ENCODE measurements at places on chromosomes 4 and X. TPM values are rescaled to one million over a fixed set of nuclear protein-coding genes. Genes with fewer than 3 reads are reported as not detected.

DNA sequence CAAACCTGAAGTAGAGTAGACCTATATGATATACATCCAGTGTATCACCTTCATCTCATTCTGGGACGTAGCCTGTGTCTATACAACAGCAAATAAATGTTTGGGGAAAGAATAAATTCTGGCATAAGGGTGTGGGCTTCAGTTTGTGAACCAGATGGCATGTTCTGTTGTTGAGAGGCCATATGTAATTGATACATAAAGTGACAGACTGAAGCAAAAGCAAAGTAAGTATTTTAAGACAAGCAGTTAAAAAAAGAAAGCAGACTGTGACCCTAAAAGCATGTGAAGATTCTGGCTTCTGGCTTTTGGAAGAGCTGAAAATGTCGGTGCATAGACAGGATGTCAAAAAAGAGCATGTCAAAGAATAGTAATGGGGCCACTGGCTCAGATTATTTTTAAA lies 22.9 kb downstream of the MID2 start:
- DNase-seq: no peak

DNA sequence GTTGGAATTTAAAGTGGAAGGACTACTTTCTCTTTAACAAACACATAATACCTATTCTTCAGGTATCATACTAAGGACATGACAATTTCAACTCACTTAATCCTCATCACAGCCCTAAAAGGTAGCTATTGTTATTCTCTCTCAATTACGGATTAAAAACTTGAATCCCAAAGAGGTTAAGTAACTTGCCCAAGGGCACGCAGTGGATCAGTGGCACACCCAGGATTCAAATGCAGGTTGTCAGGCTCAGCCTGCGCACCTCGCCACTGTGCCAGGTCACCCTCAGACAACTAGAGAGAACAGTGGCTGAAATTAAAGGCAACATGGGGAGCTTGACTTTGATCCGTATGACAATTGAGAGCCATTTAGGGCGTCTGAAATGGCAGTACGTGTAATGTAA lies 67.6 kb downstream of the MFAP3L start:
- no peak for DNase-seq

DNA sequence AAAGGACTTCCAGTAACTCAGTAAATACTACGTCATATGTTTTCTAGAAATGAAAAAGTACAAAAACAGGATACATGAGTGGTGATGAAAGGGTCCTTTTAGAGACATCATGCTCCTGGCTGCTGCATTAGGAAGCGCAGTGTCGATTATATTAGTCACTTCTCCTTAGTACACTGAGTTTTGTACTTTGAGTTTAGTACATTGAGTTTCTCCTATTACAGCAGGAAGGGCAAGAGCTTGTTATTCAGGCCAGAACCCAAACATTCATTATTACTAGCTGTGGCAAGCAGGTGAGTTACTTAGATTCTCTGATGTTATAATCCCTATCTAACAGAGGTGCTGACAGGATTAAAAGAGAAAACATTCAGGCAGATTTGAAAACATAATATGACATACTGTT lies 21.3 kb downstream of the RPGR start:
- DNase-seq: no peak

DNA sequence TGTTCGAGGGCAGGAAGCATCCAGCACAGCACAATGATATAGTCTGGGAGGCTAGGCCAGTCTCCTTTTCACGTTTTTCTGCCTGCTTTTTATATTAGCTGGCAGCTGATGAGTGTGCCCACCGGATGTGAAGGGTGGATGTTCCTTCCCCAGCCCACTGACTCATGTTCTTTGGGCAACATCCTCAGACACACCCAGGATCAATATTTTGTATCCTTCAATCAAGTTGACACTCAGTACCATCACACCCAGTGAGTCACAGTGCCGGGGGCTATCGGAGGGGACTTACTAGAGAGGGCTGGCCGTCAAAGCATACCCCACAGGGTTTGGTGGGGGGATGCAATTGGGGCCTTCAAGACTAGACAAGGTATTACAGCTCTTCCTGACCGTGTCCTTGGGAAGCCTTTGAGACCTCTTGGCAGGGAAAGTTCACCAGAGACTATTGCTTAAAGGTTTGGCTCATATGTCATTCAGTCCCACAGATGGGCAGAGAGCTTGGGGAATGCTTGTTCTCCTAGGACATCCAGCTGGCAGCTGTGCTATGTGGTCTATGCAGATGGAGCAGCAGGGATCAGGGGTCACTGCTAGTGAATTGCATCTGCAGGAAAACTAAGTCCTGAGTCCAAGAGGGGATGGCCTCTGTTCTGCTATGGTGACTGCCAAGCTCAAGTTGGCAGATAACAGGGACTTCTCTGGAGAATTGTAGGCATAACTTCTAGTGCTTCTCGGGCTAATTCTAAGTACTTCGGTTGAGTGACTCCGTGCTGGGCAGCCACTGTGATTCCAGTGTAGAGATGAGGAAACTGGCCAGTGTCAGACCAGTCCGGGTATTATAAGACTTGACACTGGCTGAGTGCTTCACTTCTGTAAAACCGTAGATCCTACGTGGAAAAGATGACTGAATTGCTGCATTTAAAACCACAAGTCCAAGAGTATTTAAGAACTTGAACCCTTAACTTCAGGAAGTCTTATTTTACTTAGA lies 12.9 kb upstream of the WDR1 start:
- DNase-seq: no peak

GRCh38 chr4:189162073-189162789 lies 778.4 kb upstream of the FRG1 start:
- DNase-seq: no peak

- DNase-seq: no peak
Observed at GRCh38 chr4:184268584-184269160, 51.0 kb upstream of the ENPP6 start.

- no peak for DNase-seq
Observed at GRCh38 chrX:44178274-44179053, 165.0 kb downstream of the EFHC2 start.

DNA sequence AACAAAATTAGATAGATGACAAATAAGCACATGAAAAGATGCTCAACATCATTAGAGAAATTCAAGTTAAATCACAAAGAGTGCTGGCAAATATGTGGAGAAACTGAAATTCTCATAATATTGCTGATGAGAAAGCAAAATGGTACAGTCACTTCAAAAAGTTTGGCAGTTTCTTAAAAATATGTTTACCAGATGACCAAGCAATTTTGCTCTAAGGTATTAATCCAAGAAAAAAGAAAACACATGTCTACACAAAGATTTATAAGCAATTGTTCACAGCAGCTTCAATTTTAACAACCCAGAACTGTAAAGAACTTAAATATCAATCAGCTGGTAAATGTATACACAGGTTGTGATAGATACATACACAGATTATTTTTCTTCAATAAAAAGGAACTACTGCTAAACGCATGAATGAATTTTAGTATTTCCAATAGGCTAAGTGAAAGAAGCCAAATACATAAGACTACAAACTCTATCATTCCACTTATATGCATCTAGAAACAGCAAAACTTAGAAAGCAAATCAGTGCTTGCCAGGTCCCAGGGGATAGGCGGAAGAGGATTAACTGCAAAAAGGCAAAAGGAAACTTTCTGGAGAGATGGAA lies 11.7 kb downstream of the OTUD4 start:
- DNase-seq: no peak

DNA sequence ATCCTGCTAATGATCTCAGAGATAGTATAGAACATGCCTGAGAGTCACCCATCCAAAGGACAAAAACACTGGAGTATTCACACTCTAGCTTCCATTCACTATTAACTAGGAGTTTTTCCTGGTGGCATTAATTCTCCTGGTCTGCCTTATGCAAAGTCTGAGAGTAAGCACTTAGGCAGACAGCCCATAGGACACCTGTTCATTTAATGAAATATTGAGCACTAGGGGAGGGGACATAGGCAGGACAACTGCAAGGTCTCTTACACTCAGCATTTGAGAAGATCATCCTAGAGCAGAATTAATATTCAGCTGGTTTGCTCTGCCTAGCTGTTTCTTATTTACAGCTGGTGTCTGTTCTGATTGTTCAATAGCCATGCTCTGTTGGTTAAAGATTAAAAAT lies 508.5 kb downstream of the CENPC start:
- no peak for DNase-seq

DNA sequence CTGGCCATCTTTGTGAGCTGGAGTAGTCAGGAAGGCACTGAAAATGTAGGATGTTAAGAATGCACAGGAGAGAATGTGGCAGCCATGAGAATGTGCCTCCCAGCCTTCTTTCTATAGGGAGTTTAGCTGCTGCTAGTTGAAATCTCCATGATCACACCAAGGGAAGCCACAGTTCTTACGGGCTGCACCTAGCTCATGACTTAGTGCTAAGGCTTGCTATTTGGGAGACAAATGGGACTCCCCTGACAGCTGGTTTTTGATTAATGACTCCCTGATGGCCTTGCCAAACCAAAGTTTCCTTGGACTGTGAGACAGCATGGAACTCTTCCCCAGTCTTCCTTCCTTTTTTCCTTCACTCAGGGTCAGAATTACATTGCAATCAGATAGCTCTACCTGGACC lies 9.2 kb downstream of the CTSO start:
- DNase-seq: no peak

DNA sequence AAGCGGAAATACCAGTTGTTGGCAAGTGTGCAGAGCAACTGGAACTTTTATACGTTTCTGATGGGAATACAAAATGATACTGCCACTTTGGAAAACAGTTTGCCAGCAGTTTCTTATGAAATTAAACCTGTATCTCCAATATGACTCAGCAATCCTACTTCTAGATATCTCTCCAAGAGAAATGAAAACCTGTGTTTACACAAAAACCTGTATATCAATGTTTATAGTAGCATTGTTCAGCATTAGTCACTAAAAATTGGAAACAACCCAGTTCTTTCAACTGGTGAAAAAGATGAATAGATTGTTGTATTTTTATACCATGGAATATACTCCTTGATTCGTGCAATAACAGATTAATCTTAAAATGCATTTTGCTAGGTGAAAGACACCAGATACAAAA lies 26.8 kb downstream of the ATP7A start:
- no peak for DNase-seq

GRCh38 chr4:1403591-1404572 lies 2.4 kb downstream of the NKX1-1 start:
- DNase-seq: no peak

- no peak for DNase-seq
Observed at GRCh38 chr4:109332926-109333464, 30.5 kb upstream of the COL25A1 start.

DNA sequence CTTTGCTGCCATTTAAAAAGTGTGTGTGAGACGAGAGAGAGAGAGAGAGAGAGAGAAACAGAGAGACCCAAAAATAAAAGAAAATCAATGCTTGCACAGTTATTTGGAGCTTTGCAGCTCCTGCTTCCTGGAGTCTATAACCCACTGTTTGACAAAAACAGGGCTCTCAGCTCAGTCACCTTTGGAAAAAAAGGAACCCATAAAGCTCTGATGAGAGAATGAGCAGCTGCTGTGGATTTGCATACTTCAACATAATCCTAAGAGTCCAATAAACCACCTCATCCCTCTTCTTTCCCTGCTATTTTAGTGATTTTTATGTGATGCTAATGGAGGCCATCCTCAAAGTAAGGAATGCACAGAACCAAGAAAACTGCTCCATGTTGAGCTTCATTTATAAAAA lies 50.3 kb downstream of the USP26 start:
- DNase-seq: no peak

- DNase-seq: peak; percentile 22
Observed at GRCh38 chr4:6175426-6175825, 24.9 kb downstream of the JAKMIP1 start.

GRCh38 chr4:159366966-159367780 lies 264.3 kb downstream of the RAPGEF2 start:
- peak; percentile 8 for DNase-seq

DNA sequence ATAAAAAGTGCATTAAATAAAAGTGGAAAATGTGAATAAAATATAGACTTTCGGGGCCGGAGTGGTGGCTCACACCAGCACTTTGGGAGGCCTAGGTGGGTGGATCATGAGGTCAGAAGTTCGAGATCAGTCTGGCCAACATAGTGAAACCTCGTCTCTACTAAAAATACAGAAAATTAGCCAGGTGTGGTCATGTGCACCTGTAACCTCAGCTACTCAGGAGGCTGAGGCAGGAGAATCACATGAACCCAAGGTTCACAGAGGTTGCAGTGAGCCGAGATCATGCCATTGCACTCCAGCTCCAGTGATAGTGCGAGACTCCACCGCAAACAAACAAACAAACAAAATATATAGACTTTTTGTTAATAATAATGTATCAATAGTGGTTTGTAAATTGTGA lies 293.6 kb upstream of the TRAM1L1 start:
- no peak for DNase-seq

- no peak for DNase-seq
Observed at GRCh38 chr4:123120473-123120872, 198.1 kb upstream of the NUDT6 start.

DNA sequence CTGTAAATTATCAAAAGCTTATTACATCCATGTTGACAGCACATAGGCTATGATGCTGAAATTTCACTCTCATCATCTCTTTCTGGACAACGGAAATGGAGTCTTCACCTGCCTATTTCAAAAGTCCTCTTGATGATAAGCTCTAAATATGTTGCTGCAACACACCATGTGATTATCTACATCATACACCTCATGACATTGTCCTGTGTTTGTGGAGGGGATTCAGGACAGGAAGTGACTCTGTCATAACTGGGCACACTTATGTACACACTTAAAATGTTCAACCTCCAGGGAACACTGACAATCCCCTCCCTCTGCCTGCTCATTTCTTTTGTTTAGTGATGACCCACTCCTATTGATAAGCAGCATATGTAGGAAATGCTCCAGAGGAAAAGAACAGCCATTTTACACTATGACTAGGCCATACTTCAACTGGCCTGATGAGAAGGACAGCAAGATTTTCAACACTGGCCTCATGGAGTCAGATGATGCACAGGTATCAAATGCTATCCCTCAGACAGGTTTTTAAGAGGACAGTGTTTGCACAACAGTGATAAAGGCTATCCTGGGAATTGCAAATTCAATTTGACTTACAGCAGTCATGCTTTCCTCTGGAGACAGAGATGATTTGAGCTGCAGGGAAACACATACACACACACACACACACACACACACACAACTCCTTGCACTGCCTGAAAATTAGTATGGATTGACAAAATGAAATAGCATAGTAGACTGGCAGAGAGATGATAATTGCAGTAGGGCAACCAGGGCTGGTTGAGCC lies 163.3 kb upstream of the RASGEF1B start:
- no peak for DNase-seq

The GASK1B gene
- total RNA-seq: 10.3 TPM

The DMP1 gene
- 0.16 TPM for total RNA-seq

The PCYT1B gene
- total RNA-seq: 22.5 TPM

The NUDT11 gene
- total RNA-seq: 95.8 TPM

The MND1 gene
- 5.1 TPM for total RNA-seq

The SSX4 gene
- total RNA-seq: not detected

The MAGEA9B gene
- total RNA-seq: not detected

The XAGE5 gene
- total RNA-seq: not detected

The DDIT4L gene
- 0.16 TPM for total RNA-seq

The CT83 gene
- total RNA-seq: not detected

The PUDP gene
- 5.8 TPM for total RNA-seq

The IL2 gene
- total RNA-seq: not detected

The SUPT20HL2 gene
- total RNA-seq: not detected

The PDGFRA gene
- total RNA-seq: 74.7 TPM

The SMIM10L2A gene
- 10.0 TPM for total RNA-seq

The FGD1 gene
- total RNA-seq: 9.0 TPM

The BANK1 gene
- total RNA-seq: 0.16 TPM

The MAGEA12 gene
- not detected for total RNA-seq

The FAM241A gene
- 10.6 TPM for total RNA-seq

The ADH4 gene
- total RNA-seq: not detected

The ADH7 gene
- total RNA-seq: not detected
